Foreskin keratinocyte (primary cell): ENCODE measurements at places on chromosomes 2 and 18. TPM values are rescaled to one million over a fixed set of nuclear protein-coding genes. Genes with fewer than 3 reads are reported as not detected.

UGT1A10 gene
- 0.13 and 0.35 TPM in 2 replicates for polyA plus RNA-seq

CAPN13 gene
- not detected in 2 replicates for polyA plus RNA-seq

- peak; percentile 80 for DNase-seq
Observed at GRCh38 chr2:73233932-73234832, at the start of gene CCT7. CCT7 (plus strand) TSS chr2:73234308; CDS start chr2:73234379, 71 bp downstream.

- DNase-seq: no peak
Observed at GRCh38 chr2:232506709-232507108, 13.5 kb upstream of the PRSS56 start.

DNA sequence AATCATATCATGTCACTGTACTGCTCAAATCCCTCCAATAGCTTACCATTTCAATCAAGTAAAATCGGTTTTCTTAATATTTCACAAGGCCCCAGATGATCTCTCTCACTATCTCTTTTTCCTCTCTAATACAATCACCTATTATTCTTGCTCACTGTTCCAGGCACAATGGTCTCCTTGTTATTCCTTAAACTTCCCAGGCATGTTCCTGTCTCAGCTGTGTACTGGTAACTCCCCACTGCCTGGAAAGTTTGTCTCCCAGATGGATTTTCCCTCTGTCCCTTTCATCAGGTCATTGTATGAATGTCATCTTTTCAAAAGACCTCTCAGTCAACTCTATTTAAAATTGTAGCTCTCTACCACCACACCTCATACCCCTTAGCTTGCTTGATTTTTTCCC is 30.7 kb upstream of the FANCL start:
- no peak for DNase-seq

- DNase-seq: no peak
Observed at GRCh38 chr2:61295981-61296380, 134.0 kb downstream of the C2orf74 start.

GRCh38 chr2:16115881-16116830 is 175.8 kb downstream of the MYCN start:
- no peak for DNase-seq

GRCh38 chr18:67463829-67464228 is 52.7 kb downstream of the DSEL start:
- DNase-seq: no peak

GRCh38 chr18:12302391-12303147 is 5.5 kb upstream of the TUBB6 start:
- no peak for DNase-seq
